Activated CD8-positive, alpha-beta T cell treated with anti-CD3 and anti-CD28 coated beads for 36 hours (primary cell): ENCODE measurements at places on chromosomes 11 and 22. TPM values are rescaled to one million over a fixed set of nuclear protein-coding genes. Genes with fewer than 3 reads are reported as not detected.
A peak's percentile ranks its signal among the peaks of the same experiment; 100 is the strongest.

- DNase-seq, result no peak
- no peak overlapping the region for H3K27ac ChIP-seq
- H3K4me1 ChIP-seq, result no peaks in the 10 kb centered on the region
- peaks cover 3% of the 10 kb centered on the region for H3K27me3 ChIP-seq
These were observed 10.7 kb downstream of the SHANK3 start for GRCh38 chr22:50683086-50683993.

DNA sequence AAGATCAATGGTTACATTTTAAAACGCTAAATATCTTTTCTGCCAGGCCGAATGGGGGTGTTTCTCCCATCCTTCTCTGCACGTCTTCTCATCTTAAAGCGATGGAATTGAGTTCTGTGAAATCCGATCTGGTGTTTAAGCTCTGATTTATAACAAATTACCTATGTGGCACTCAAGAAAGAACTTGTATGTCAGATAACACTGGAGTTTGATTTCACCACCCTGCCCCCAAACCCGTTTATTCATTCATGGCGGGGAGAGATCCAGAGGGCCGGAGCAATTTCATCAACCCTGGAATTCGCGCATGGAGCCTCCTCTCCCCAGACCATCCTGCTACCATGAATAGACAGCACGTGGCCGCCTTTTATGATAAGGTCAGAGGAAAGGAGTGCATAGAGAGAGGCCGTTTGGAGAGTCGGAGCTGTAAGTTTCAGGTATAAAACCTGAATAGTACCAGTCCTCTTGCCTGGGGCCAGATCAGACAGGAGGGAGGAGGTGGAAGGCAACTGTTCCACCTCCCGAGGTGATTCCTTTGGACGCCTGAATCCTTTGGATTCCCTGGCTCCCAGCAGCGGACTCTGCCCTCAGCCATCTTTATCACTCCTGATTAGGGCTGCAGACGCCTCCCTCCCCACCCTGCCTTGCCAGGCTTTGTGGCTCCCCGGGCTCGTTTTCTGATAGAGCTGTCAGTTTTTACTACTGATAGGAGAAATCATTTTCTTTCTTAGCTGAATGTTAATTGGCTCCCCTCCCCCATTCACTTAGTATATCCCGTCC is 27.3 kb upstream of the NFAM1 start:
- DNase-seq, result no peak
- no peak overlapping the region for H3K27ac ChIP-seq
- H3K4me3 ChIP-seq, result no peak overlapping the region

Gene OR51B4
- not detected for total RNA-seq

DNA sequence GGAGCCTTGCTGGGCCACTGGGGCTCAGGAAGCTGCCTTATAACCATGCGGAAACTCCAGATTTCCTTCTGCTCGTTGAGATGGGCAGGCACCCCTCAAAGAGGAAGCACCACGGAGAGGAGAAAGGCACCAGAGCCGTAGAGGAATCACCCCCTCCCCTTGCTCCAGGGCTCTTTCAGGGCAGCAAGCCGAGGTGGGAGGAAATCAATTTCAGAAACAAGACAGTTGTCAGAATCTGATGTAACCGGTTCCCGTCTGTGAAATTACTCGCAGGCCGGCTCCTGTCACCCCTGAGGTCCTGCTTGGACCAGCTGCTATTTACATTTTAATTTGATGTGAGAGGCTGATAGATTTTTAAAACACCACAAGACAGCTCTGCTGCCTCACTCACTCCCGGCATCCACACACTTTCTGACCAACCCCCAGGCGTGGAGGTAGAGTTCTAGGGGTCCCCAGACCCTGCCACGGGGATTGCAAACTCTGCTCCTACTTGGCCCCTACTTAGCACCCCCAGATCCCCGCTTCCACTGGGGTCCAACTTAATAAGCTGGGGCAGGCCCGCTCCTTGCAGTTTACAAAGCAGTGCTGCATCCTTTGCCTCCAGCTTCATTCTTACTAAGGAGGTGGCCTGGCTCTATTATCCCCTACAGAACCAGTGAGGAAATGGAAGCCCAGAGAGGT is 162.5 kb downstream of the CEP164 start:
- no peaks in the 10 kb centered on the region for H3K36me3 ChIP-seq
- no peak for DNase-seq
- H3K4me1 ChIP-seq, result no peaks in the 10 kb centered on the region
- peaks cover 4% of the 10 kb centered on the region for H3K27me3 ChIP-seq
- no peak overlapping the region for H3K27ac ChIP-seq

GRCh38 chr11:125081098-125081798 is 18.1 kb downstream of the SLC37A2 start:
- no peaks in the 10 kb centered on the region for H3K4me1 ChIP-seq
- no peak overlapping the region for H3K4me3 ChIP-seq
- no peak overlapping the region for H3K27ac ChIP-seq
- DNase-seq, result no peak
- no peaks in the 10 kb centered on the region for H3K27me3 ChIP-seq
- H3K36me3 ChIP-seq, result no peaks in the 10 kb centered on the region

DNA sequence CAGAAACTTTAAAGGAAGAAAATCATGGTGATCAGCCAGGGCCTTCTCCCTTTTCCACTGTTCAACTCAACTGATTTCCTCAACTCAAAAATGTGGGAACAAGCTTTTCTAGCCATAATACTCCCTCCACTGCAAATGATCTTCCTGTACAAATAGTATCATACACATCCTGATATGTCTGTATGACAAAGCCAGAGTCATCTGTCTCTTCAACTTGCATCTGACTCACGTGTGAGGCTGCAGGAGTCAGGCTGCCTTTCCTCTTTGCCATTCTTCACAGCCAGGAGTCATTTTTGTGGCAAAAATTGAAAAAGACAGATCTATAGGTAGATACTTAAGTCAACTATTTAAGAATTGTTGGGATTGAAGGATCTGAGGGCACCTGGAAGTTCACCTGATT is 13.3 kb downstream of the PATZ1 start:
- peaks cover 53% of the 10 kb centered on the region for H3K36me3 ChIP-seq
- no peak for DNase-seq
- peaks cover 41% of the 10 kb centered on the region for H3K4me1 ChIP-seq
- H3K27me3 ChIP-seq, result no peaks in the 10 kb centered on the region

Gene VPREB3
- not detected for total RNA-seq

DNA sequence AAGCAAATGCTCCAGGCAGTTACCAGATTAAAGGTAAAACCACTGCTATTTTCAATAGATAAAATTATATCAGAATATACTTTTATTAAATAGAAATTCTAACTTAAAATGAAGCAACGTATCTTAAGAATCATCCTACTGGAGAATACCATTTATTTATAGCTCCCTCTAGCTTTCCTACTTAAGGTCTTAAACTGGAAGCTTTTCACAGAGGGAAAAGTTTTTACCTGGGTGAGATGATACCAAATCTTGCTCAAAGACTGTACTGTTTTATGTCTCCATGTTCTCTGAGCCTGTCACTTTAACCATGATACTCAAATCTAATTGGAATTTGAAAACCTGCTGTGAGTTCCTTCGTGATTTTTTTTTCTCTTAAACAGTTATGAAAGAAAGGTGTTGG is 291.8 kb downstream of the AASDHPPT start:
- DNase-seq, result no peak
- no peak overlapping the region for H3K27ac ChIP-seq
- no peaks in the 10 kb centered on the region for H3K36me3 ChIP-seq
- H3K4me1 ChIP-seq, result no peaks in the 10 kb centered on the region
- no peaks in the 10 kb centered on the region for H3K27me3 ChIP-seq
- no peak overlapping the region for H3K4me3 ChIP-seq

DNA sequence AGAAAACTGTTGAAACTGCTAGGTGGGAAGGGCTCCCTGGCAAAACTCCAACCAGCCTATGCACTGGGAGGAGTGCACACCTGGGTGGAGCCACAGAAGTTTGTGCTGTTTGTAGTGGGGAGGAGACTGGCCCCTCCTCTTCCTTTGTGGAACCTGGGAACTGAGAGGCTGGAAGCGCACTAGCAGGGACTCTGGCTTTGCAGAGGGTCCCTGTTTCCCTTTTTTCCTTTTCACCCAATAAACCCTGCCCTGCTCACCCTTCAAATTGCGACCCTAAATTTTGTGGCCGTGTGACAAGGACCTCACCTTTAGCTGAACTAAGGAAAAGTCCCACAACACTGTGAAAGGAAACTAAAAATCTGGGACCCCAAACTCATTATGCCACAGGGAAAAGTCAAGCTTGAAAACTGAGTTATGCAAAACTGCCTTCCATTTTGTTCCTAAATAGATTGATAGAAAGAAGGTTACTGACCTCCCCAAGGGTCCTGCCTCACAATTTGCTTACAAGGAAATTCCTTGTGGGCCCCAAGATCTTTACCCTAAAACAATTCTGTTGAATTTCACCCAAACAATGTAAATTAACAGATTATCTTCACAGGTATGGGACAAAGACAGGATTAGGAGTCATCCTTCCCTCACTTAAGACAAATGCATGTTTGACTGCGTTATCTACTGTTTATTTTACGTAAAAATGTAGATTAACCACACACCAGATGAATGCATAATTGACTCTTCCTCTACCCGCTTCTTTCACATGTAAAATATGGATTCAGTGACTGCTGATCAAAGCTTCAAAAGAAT is 81.0 kb downstream of the SLC36A4 start:
- H3K4me3 ChIP-seq, result no peak overlapping the region
- no peak overlapping the region for H3K27ac ChIP-seq
- peaks cover 25% of the 10 kb centered on the region for H3K27me3 ChIP-seq
- H3K36me3 ChIP-seq, result no peaks in the 10 kb centered on the region

DNA sequence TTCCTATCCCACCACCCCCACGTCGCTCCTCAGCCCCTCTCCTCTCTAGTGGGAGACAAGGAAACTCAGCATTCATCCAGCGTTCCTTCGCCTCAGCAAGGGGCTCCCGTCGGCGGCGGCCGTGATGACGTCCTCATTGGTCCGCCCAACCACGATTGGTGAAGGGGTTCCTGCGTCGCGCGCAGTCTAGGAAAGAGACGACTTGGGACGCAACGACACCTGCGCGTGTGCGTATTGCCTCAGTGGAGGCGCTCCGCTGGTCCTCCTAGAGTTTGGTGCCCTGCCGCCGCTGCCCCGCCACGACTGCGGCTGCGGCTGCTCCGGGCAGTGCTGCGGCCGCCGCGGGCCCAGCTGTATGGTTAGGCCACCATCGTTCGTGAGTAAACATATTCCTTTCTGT is 56.6 kb downstream of the CCDC81 start:
- H3K27me3 ChIP-seq, result no peaks in the 10 kb centered on the region
- no peak for DNase-seq
- no peak overlapping the region for H3K27ac ChIP-seq
- peak overlapping the region; percentile 16 for H3K4me3 ChIP-seq

GRCh38 chr22:47654922-47655491 is 892.6 kb downstream of the TBC1D22A start:
- no peak overlapping the region for H3K4me3 ChIP-seq
- H3K4me1 ChIP-seq, result no peaks in the 10 kb centered on the region
- no peak for DNase-seq
- H3K27me3 ChIP-seq, result peaks cover 5% of the 10 kb centered on the region

GRCh38 chr11:71450939-71451338 is 2.1 kb upstream of the NADSYN1 start:
- H3K4me1 ChIP-seq, result peaks cover 49% of the 10 kb centered on the region
- no peaks in the 10 kb centered on the region for H3K27me3 ChIP-seq
- peaks cover 64% of the 10 kb centered on the region for H3K36me3 ChIP-seq
- peak overlapping the region; percentile 92 for H3K27ac ChIP-seq

- DNase-seq, result no peak
- no peak overlapping the region for H3K4me3 ChIP-seq
- peaks cover 3% of the 10 kb centered on the region for H3K4me1 ChIP-seq
- no peak overlapping the region for H3K27ac ChIP-seq
- no peaks in the 10 kb centered on the region for H3K27me3 ChIP-seq
These were observed 21.3 kb upstream of the DRG1 start for GRCh38 chr22:31378123-31378522.
